Astrocyte (in vitro differentiated cells and primary cell): ENCODE measurements at places on chromosomes 12 and 14. TPM values are rescaled to one million over a fixed set of nuclear protein-coding genes. Genes with fewer than 3 reads are reported as not detected.

GRCh38 chr14:71267007-71267513, 359.8 kb downstream of the PCNX1 start:
- peak; percentile 79 for DNase-seq
- no peaks in the 10 kb centered on the region for H3K27me3 ChIP-seq
- H3K4me1 ChIP-seq = no peaks in the 10 kb centered on the region
- no peaks in the 10 kb centered on the region for H3K36me3 ChIP-seq
- no peak overlapping the region for H3K4me3 ChIP-seq

DNA sequence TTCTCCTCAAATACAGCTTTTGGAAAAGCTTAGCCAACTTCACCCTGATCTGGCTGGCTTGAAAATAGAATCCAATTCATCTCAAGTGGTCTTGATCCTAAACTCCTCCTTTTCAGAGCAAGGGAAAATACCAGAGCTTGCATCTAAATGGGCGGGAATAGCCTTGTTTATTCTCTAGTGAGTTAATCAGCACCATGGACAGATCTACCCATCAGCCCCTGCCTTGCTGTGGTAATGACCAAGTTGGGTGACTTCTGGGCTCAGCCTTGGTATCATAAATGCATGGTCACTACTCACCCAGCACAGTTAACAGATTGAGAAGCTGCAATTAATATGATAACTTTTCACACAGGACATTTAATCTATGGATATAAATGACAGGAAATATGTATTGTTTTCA, 196.6 kb downstream of the GLT1D1 start:
- H3K27me3 ChIP-seq = no peaks in the 10 kb centered on the region
- no peak overlapping the region for H3K4me3 ChIP-seq
- no peaks in the 10 kb centered on the region for H3K4me1 ChIP-seq
- H3K36me3 ChIP-seq = no peaks in the 10 kb centered on the region
- DNase-seq = no peak

DNA sequence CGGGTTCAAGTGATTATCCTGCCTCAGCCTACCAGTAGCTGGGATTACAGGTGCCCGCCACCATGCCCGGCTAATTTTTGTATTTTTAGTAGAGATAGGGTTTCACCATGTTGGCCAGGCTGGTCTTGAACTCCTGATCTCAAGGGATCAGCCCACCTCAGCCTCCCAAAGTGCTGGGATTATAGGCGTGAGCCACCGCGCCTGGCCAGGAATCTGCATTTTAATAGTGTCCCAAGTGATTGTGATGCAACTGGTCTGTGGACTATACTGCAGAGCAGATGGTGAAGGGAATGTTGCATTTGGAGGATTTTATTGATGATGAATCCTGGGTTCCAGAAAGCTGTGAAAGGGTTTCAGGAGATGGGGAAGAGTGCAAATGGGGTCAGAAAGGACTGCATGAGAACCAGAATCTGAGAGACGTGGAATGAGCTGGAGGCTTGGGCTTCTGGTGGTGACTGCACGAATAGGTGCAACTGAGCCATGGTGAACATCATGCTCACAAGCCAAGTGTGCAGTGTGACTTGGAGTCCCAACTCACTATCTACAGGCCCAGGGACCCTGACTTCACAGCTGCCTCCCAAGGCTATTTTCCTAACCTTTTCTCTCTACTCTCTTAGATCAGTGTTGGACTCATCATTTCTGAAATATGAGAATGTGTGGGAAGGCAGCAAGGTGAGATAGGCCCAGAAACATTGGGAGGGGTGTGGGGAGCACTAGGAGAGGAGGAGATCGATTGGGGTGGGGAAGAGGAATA, 4.5 kb downstream of the RPS26 start:
- peak overlapping the region; percentile 51 for H3K27ac ChIP-seq
- H3K27me3 ChIP-seq = no peaks in the 10 kb centered on the region
- no peak for DNase-seq
- H3K36me3 ChIP-seq = peaks cover 29% of the 10 kb centered on the region
- no peak overlapping the region for H3K4me3 ChIP-seq
- H3K4me1 ChIP-seq = peaks cover 18% of the 10 kb centered on the region

DNA sequence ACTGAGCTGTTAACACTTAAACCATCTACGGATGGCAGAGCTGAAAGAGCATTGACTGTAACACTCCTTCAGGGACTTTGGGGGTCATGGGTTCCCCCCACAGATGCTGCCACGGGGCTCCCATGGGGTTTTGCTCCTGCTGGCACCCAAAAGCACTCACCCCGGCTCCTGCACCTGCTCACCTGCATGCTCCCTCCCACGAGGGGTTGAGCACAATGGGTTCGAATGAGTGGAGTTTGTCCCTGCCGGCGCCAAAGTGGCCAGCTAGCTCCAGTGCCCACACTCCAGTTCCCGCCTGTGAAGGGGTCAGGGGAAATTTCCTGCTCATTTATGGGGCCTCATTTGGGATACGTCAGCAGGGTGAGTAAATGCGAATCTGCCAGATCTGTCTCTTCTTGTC, 40.7 kb downstream of the TNFAIP2 start:
- H3K4me1 ChIP-seq = no peaks in the 10 kb centered on the region
- H3K27ac ChIP-seq = no peak overlapping the region
- DNase-seq = no peak
- no peaks in the 10 kb centered on the region for H3K36me3 ChIP-seq
- H3K27me3 ChIP-seq = peaks cover 26% of the 10 kb centered on the region

GRCh38 chr14:104294628-104294982, 156.2 kb downstream of the KIF26A start:
- DNase-seq = no peak
- no peaks in the 10 kb centered on the region for H3K4me1 ChIP-seq
- no peaks in the 10 kb centered on the region for H3K27me3 ChIP-seq

The TMTC1 gene
- total RNA-seq = 4.7 and 5.0 TPM in 2 replicates

The TMEM119 gene
- total RNA-seq = 0.91 and 1.8 TPM in 2 replicates

The MAPKAPK5 gene
- total RNA-seq = 39.4 and 42.6 TPM in 2 replicates
